ENCODE measurements at places on chromosomes 16 and 17.

- DNase-seq = peak; percentile 75
Measured at GRCh38 chr16:4802659-4803287, 340 bp upstream of the ROGDI start.

DNA sequence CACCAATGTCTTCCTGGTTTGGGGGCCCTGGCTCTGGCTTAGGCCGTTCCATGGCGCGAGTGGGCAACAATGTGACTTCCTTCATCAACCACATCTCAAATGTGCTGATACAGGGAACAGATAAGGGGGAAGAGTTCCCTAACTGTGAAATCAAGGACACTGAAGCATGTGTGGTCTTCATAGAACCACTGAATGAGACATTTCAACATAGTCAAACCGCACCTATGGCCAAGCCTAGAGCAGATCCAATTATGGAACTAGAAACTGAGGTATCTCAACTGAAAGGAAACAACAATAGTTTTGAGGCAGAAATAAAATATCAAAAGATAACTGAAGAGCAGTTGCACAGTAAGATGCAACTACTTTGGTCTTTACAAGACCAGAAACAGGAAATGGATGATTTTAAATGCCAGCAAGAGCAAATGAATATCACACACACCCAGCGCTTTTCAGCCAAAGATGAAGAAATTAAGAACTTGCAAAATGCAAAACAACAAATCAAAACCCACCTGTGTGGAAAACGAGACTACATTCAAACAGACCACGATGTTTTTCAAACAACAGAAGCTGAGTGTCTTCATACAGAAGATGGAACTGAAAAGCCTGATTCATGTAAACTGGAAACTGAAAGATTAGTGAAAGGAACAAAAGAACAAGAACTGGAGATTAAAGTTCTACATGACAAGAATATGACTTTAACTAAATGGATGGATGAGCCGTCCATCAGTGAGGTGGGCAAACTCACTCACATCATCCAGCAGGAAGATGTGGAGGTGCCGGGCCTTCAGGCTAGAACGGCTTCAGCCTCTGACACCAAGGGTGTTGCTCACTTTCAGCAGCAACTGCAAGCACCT, 18.1 kb upstream of the LCMT1 start:
- DNase-seq = no peak

GRCh38 chr16:60771138-60771537, 1265.1 kb downstream of the CDH8 start:
- DNase-seq = no peak

DNA sequence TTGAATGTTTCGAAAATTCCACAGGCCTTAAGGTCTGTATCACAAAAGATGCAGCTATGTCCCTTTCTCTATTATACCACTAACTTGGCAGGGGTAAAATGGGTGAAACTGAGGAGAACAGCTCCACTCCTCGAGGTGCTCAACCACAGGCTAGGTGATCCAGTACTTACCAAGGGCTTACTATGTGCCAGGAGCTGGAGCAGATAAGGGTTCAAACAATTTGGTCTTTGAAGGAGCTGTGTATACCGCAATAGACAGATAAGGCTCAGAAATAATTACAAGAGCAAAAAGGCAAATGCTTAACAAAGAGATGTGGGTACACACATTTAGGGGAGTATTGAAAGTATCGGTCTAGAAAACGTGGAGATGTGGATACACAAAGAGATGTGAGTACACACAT, 1.5 kb downstream of the XPO6 start:
- DNase-seq = no peak

- no peak for DNase-seq
Measured at GRCh38 chr17:36188891-36189306, 7.7 kb downstream of the CCL3L1 start.

GRCh38 chr16:4667203-4667963, 26.0 kb upstream of the NUDT16L1 start:
- no peak for DNase-seq

GRCh38 chr16:58235663-58236062, 37.8 kb upstream of the CSNK2A2 start:
- no peak for DNase-seq

DNA sequence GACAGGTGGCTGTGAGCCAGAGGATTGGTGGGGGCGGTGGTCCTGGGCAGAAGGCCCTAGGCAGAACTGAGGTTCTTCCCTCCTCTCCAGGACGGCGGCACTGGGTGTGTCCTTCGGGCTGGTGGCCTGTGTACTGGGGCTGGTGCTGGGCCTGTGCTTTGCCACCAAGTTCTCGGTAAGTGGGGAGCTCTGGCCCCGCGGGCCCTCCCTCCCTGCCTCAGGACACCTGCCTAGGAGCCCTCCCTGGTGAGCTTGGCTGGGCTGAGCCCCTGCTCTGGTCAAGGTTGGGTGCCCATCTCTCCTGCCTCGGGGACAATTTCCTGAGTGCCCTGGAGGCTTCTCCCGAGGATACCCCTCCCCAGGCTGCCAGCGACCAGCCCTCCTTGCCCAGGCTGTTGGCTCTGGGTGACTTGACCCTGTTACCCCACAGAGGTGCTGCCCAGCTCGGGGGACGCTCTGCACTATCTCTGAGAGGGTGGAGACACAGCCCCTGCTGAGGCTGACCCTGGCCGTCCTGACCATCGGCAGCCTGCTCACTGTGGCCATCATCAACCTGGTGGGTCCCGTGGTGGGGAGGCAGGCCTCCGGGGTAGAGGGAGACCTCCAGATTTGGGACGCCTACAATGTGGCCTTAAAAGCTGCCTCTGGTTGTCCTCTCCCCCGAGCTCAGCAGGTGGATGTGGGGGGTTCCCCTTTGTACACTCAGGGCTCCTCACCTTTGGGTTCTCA, 42.0 kb downstream of the ADCY7 start:
- no peak for DNase-seq

GRCh38 chr17:18323007-18323406, 7.9 kb downstream of the SMCR8 start:
- no peak for DNase-seq

DNA sequence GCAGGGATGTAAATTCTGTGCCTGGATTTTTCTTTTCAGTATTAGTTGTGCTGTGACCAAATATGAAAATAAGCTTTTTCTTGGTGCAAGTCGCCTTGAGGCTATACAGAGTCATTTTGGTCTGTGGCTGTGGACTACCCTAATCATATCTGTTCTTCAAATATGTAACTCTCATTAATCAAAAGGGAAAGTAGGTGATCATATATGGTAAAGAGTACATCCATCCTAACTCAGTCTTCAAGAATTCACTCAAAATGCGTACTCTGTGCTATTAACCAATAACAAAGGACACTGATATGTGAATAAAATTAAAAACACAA, 2.6 kb downstream of the CPD start:
- DNase-seq = no peak

DNA sequence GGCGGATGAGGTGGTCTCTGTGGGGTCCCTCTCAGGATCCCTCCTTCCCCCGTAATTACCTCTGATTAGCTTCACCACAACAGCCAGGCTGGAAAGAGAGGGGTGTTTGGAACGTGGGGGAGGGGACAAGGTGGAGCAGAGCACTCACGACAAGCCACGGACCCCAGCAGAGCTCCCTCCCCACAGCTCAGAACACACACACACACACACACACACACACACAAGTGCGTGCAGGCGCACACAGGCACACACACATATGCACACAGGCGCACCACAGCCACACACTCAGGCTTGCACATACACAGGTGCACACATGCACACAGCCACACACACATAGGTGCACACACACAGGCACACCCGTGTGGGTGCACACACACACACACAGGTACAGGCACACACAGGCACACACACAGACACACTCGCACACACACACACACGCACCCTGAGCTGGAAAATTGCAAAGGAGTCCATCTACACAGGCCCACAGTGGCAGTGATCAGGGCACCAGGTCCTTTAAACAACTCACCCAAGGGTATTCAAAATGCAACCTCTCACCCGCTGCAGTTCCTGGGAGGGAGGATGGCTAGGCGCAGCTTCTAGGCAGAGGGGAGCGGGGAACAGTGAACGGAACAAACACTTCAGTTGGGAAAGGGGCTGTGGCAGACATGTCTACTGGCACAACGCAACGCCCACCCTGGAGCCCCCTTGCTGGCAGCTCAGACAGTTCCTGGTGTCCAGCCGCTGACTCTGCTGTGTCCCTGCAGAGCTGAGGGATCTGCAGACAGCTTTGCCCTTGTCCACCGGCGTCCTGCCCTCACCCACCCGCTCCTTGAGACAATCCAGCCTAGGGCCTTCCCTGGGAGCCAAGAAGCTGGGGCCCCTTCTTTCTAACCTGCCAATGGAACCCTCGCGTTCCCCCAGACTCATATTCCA, 59.9 kb upstream of the DLX4 start:
- no peak for DNase-seq

GRCh38 chr17:79872762-79873161, 33.5 kb upstream of the CBX4 start:
- DNase-seq = no peak

- no peak for DNase-seq
Measured at GRCh38 chr17:34902831-34903547, 58.3 kb downstream of the CCT6B start.

- DNase-seq = no peak
Measured at GRCh38 chr17:7248796-7249195, 2.7 kb downstream of the CTDNEP1 start.

GRCh38 chr16:76639685-76640289, 362.6 kb downstream of the CNTNAP4 start:
- DNase-seq = no peak

DNA sequence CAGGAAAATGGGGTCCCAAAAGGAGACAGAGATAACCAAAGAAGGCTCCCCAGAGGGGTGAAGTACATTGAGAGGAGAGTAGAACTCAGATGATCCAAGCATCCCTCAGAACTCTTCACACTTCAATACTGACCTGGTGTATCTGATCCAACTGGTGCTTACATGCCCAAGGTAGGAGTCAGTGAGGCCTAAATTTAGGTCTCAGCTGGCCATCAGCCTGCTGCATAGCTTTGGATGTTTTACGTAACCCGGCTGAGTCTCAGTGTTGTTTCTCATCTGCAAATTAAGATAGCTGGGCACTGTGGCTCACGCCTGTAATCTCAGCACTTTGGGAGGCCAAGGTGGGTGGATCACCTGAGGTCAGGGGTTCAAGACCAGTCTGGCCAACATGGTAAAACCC, 11.6 kb upstream of the GOSR2 start:
- no peak for DNase-seq

GRCh38 chr17:13888056-13888609, 181.2 kb upstream of the COX10 start:
- DNase-seq = no peak
